ENCODE measurements at places on chromosomes 3 and 15.

DNA sequence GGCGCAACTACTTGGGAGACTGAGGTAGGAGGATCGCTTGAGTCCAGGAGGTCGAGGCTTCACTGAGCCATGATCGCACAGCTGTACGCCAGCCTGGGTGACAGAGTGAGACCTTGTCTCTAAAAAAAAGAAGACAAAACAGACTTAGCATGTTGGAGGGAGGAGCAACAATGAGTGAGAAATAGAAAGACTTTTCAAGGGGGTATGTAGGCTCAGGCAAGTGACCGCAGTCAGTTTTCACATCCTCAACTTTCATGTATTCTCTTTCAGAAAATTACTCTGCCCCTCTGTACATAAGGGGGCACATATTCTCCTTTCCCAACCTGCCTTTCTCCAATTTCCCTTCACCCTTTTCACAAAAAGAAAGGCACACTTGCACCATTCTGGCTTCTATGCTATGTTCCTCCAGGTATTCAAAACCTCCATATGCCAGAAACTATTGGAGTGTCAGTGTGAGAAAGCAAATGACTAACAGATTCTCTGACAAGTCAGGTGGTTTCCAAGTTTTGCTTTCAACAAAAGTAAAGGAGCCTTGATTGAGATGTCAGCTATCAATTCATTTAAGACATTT is 7.6 kb downstream of the NSUN3 start:
- no peak for DNase-seq

DNA sequence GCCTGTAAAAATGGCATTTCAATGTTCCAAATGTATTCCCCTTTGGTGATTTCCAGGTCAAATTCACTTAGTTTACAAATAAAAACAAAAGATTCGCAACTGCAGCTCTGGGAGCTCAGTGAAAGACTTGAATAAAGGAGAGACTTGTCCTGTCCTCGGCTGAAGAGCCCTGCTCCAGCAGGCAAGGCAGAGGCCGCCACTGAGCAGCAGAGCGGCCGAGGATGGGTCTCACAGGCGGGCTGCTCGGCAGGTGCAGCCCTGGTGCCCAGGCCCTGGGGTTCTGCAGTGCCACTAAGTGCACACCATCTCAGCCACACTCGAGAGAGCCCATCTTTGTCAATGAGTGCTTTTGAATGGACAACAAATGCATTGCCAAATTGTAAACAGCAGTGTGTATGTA is 856.2 kb downstream of the AGBL1 start:
- no peak for DNase-seq

DNA sequence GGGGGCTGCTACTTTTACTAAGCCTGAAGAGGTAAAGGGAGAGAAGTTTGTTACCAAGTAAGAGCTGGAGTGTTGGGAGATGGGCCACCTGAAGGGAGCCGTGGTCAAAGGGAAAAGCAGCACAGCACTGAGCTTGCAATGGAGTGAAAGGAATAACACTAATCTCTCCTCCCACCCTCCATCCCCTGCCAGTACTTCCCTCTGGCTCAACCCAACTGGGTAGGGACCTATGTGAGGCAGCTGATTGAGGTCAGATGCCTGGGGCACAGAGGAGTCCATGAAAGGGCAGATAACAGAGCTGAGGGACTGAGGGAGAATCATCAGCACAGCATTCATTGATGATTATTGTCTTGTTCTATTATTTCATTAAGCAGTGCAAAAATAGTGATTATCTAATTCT is 212.4 kb upstream of the TBC1D5 start:
- DNase-seq, result no peak

- no peak for DNase-seq
Measured at GRCh38 chr15:45648521-45649200, 13.8 kb downstream of the SQOR start.

GRCh38 chr3:171230865-171231264 is 204.3 kb upstream of the SLC2A2 start:
- DNase-seq, result no peak

DNA sequence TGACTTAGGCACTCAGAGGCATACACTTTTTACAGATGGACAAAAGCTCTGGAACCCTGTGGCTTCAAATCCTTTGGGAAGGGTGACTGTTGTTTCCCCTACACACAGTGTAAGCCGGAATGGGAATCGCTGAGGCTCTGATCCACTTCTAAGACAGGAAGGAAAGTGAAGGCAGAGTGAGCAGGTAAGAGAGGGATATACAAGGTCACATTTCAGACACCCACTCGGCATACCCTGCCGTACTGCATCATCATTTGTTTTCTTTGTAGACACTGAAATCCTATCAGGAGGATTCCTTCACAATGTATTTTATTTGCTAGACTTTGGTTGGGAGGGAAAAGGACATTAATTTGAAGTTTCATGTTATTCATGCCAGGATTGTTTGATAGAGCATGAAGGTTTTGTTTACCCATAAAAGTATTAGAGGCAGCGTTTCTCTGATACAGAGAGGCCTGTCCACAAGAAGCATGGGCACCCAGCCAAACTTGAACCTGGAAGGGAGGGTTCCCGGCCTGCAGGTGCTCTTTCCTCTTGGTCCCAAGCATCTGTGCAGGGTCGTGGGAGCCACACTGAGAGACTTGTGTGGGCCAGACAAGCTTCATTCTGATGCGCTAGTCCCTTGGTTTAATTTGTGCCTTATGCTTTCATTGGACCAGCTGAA is 21.9 kb upstream of the POLR2M start:
- DNase-seq, result peak; percentile 2

GRCh38 chr3:178275793-178276192 is 260.4 kb upstream of the KCNMB2 start:
- DNase-seq, result no peak

DNA sequence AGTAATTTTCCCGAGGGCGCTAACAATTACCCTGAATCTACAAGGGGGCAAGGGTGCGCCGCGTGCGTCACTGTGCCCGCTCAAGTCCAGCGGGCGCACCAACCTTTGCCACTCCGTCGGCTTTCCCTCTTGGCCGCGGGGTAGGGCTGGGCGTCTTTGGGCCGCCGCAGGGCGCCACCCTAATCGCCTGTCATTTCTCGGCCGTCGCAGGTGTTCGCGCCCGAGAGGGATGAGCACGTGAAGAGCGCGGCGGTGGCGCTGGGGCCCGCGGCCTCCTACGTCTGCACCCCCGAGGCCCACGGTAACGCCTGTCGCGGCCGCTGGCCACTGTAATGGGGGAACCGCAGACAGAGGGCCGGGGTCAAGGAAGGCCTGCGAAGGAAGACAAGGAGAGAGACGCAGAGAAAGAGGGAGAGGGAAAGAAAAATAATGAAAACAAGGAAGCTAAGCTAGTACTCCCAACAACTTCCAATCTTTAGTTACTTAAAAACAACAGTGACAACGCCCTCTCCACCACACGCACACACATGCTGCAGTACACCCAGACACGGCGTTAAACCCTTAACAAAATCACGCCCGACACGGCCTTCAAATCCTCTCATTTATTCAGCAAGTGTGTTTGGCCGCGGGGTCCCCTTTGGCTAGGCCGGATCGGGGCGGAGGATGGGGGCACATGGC is 3.8 kb downstream of the SKOR1 start:
- no peak for DNase-seq

GRCh38 chr3:160226026-160226907 is 1.0 kb downstream of the C3orf80 start:
- DNase-seq, result peak; percentile 73

GRCh38 chr3:9500108-9501050 is 53.2 kb downstream of the LHFPL4 start:
- DNase-seq, result no peak

DNA sequence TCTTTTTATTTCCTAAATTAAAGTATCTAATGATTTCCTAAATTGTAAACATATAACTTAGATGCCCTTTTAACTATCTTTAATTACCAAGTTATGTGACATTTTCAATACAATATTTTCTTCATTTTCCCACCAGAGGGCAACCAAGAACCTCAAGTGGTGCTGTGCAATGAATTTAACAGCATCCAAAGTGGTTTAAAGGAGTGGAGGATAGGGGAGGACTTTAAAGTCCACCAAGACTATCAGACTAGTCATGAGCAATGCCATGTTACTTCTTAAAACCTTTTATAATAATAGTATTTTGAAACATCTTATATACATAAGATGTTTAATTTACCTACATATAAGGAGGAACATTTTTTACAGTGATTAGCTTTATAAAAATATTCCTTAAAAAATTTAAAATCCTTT is 74.4 kb downstream of the DLG1 start:
- DNase-seq, result peak; percentile 13

GRCh38 chr3:131172502-131173200 is 146.0 kb downstream of the NEK11 start:
- DNase-seq, result no peak

DNA sequence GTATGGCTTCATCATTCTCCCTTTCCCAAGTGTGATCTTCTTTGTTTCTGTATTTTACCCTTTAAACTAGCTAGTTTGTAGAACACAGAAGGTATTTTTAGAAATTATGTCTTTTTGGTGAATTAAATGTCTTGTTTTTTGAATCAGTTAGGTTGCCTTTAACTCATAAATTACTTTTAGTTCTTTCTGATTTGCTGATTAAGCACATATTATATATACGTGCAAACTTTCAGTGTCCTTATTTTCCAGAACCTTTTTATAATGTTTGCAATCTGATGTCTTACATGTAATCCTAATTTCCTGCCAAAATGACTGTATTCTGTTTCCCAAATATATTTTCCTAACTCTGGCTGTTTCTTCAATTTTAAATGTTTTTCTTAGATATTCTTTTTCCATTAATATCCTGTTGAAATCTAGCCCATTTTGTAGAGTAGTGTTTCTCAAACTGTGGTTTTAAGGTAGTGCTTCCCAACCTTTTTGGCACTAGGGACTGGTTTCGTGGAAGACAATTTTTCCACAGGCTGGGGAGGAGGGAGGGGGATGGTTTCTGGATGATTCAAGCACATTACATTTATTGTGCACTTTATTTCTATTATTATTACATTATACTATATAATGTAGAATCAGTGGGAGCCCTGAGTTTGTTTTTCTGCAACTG is 51.8 kb downstream of the CHD2 start:
- DNase-seq, result no peak

DNA sequence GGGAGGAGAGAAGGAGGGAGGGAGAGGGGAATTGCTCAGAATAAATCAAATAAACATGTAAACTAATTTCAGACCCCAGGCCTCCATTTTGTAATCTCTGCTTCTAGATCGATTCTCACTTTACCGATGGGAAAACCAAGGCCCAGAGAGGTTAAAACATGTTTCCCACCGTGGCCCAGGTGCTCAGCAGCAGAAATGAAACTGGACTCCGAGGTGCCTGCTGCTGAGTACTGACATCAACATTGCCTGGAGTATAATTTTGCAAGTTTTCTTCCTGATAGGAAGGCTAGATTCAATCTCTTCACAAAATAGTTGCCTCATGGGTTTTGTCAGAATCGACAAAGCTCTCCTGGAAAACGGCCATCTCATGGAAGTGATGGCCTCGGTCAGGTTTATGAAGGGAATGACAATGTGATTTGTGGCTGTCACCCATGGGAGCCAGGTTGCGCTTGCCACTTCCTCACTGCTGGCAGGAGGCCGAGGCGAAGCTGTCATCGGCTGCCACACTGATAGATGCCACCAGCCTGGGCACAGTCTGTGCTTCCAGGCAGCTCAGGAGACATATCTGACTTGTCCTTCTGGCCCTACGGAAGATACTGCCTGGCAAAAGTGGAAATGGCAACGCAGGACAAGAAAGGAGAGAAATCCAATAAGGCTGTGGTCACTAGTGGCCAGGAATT is 133.1 kb upstream of the LRRN1 start:
- no peak for DNase-seq

- no peak for DNase-seq
Measured at GRCh38 chr3:9785602-9786001, 6.7 kb downstream of the TADA3 start.

DNA sequence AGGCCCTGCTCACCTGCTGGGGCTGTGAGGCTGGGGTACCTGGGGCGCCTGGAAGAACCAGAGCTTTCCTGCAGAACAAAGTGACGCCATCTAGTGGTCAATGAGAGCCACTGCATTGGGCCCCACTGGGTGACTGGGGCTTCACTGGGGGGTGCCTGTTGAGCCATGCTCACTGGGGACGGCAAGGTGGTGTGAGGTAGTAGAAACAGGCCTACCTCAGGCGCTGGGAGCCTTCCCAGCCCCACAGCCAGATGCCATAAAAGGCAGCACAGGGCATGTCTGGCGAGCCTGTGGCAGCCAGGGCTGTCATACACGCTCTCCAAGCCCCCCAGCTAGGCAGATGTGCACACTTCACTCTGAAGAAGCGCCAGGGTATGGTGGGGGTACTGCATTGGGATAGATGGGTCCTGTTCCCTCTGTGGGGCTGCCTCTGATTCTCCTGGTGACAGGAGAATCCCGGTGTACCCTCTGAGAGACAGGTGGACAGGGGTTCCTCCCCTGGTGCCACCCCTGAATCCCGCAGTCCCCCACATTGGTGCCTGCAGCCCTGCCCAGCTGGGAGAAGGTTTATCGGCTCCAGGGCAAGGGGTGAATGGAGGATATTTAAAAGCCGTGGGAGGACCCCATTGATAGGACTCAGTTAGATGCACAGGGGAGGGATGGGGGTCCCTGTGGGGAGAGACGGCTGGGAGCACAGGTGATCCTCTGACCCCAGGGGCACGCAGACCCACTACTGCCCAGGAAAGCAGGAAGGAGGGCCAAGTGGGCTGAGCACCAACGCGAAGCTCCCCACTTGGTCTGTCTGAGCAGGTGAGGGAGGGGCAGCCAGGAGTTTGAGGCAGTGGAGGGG is 178.8 kb downstream of the NSMCE3 start:
- peak; percentile 21 for DNase-seq
